ENCODE measurements at places on chromosomes 12 and 14.

DNA sequence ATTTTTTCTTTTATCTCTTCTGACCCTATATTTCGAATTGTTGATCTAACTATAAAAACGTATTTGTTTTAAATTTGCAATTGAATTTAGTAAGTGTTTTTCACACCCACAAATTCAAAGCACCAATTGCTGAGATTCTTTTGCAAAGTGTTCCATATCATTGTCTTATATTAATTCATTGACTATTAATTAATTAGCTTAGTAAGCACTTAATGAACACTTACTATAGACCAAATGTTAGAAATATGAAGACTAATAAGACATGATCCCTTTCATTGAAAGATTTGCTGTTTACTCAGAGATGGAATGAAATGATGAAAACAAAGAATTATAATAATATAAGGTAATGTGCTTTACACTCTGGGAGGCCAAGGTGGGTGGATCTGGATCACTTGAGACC, 14.2 kb downstream of the ANO4 start:
- DNase-seq, result no peak

DNA sequence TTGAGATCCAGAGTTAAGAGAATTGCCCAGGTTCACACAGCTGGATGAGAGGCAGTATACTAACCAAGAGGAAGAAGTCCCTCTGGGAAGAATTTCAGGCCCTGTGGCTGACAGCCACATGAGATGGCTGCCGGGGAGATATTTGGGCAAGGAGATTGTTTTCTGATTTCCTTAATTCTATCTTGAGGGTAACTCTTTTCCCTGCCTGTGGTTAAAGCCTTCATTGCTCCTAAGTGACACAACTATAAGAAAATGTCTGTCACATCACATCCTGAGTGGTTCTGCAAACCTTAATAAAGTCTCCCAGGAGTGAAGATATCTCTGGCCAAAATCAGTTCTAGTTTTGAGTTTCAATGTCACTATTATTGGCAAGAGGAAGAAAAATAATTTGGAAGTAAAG, 9.6 kb downstream of the ARHGDIB start:
- DNase-seq, result no peak

DNA sequence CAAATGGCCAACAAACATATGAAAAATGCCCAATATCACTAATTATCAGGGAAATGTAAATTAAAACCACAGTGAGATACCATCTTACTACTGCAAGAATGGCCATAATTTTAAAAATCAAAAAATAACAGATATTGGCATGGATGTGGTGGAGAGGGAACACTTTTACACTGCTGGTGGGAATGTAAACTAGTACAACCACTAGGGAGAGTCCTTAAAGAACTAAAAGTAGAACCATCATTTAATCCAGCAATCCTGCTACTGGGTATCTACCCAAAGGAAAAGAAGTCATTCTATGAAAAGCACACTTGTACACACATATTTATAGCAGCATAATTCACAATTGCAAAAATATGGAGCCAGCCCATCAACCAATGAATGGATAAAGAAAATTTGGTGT, 459.7 kb downstream of the GXYLT1 start:
- DNase-seq, result peak; percentile 36

GRCh38 chr14:50388256-50388931, 8.3 kb downstream of the CDKL1 start:
- DNase-seq, result no peak

GRCh38 chr12:10701131-10701681, 21.9 kb downstream of the YBX3 start:
- DNase-seq, result no peak

GRCh38 chr14:31957565-31957964, 119.5 kb upstream of the ARHGAP5 start:
- DNase-seq, result no peak

DNA sequence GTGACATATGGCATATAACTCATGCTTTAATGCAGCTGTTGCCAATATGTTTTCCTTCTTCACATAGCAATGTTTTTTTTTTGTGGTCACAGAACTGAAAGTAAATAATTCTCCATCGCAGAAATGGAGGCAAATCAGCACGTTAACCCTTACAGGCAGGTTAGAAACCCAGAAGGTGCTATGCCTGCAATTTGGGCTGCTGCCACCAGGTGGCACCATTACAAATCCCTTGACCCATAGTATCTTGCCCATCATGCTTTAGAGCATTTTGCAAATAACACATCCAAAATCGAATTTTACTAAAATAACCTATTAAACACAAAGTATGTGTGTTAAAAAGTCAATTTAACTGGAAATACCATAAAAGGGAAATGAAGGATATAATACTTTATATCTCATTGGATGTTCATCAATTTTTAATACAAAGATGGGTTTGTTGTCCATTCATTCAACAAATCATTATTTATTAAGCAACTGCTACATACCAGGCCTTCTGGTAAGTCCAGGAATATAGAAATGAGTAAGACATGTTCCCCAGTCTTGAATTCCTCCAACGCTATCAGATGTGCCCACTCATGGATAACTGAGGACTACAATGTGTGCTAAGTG, 340.1 kb downstream of the GLT1D1 start:
- DNase-seq, result no peak

GRCh38 chr14:70268760-70269159, 80.0 kb upstream of the SLC8A3 start:
- no peak for DNase-seq

DNA sequence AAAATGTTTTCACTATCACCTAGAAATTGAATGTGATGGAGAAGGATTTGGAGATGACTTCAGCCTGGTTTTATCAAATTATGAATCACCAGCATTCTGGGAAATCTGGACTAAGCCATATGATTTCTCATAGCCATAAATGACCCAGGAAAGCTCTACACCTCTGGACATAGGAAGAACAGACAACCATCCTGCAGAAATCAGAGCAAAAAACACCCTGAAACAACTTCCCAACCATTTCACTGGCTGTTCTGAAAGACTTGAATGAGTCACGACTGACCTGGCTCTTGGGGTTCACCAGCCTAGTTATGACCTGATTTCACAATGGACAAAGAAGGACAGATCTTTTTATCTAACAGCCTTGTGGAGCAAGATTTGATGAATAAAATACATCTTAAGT, 123.8 kb downstream of the KCNH5 start:
- DNase-seq, result no peak

DNA sequence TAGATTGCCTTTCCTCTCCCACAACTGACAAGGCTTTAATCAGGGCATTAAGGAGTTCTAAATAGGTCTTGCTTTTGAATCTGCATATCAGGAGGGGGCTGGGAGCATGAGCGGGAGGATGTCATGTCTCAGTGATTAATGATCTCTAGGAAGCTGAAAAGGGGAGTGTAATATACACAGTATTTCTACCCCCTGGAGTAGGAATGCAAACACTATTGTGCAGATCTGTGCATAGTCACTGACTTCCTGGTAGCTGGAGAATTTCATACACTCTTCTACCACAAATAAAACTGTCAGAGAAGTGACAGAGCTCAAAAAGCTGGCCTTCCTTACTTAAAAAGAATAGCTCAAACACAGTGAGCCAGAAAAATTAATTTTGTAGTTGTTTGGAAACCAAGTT, 65.8 kb downstream of the RIC8B start:
- peak; percentile 80 for DNase-seq

GRCh38 chr14:55535516-55536203, 44.3 kb upstream of the KTN1 start:
- DNase-seq, result no peak

- peak; percentile 92 for DNase-seq
These were observed 115.9 kb downstream of the NTN4 start for GRCh38 chr12:95674631-95675030.

DNA sequence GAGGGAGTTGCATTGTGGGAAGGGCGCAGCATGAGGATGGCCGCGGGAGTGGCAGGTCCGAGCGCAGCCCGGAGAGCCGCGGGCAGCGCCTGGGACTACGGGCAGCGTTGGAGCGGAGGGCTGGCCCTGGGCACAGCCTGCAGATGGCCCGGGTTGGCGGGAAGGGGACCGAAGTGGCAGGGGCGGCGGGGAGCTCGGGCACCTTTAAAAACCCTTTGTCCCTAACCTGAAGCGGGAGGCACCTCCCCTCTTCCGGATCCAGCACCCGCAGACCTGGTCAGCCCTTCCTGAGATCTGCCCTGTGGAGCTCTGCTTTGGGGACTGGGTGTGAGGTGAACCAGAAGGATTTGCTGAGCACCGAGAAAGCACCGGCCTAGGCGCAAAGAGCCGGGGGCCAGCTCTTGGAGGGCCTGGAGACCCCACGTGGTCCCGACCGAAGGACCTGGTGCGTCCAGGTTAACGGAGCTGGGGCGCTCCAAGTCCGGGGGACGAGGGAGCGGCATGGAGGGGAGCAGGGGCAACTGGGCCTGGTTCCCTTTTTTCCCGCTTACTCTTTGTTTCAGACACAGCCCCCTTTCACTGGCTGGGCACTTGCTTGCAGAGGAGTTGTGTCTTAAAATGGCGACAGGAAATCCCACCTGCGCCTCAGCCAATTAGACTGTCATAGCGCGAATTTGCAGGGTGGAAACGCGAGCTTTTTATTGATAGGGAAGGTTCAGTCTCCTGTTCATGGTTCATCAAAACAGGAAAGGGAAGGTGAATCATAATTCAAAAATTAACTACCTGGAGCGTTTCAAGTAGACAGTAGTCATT, 792 bp upstream of the SLC38A1 start:
- no peak for DNase-seq

GRCh38 chr14:77097006-77097699, 905 bp upstream of the CIPC start:
- DNase-seq, result peak; percentile 24

DNA sequence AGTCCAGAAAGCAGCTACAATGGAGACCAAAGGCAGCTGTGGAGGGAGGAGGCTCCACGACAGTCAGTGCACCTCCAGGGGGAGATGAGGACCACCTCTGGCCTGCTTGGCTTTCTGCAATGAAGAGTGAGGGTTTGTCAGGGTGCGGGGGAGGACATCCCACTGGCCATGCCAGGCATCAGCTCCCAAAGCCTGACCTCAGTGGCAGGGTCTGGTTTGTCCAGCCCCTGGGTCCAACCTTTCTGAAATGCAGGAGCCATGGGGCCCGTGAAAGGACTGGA, 35.2 kb downstream of the SLC6A12 start:
- DNase-seq, result no peak

GRCh38 chr12:1574865-1575259, 19.5 kb downstream of the FBXL14 start:
- no peak for DNase-seq

DNA sequence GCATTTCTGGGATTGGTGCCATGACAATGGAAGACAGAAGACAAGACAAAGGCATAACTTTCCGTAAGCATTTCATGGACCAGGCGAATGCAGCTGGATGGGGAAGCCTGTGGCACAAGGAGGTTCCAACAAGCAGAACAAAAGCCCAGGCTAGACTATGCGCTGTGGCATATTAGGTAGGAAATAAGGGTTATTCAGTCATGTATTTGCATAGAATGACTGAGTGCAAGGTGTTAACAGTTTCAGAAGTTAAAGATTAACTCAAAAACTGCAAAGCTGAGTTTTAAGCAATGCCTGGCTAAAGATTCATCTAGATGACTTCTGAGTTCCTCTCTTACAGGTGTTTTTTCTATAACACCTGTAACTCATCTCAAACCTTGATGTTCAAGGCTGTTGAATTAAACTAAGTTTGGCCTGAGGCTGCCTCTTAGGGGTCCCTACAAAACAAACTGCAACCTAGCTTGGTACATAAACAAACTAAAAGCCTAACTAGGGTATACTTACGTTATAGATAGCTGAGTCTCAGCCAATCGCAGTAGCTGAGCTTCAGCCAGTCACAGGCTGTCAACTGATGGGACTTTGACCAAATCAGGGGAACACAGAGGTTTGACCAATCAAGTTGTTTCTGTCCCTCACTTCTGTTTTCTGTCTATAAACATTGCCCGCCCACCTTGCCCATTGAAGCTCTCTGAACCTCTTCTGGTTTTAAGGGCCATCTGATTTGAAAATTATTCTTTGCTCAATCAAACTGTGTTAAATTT, 52.2 kb upstream of the PLBD1 start:
- DNase-seq, result no peak

- no peak for DNase-seq
These were observed 6.6 kb downstream of the GPR84 start for GRCh38 chr12:54357506-54358190.

DNA sequence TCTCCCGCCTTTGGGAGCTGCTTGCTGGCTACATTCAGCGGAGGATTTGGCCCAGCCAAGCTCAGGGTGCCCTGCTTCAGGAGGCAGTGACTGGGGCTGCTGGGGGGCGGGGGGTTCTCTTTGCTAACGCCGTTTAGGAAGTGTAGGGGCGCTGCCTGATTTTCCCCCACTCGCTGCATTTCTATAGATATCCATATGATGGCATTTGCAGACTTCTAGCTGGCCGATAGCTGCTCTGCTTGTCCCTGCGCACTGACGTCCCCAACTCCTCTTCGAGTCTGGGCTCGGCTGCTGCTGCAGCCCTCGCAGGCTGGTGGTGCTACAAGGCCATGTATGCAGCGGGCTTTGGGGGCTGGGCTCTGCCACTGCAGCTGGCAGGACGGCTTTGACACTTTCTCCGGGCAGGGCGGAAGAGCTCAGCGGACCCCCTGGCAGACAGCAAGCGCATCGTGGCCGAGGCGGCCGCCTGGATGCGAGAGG, 3.1 kb downstream of the LRFN5 start:
- peak; percentile 71 for DNase-seq

DNA sequence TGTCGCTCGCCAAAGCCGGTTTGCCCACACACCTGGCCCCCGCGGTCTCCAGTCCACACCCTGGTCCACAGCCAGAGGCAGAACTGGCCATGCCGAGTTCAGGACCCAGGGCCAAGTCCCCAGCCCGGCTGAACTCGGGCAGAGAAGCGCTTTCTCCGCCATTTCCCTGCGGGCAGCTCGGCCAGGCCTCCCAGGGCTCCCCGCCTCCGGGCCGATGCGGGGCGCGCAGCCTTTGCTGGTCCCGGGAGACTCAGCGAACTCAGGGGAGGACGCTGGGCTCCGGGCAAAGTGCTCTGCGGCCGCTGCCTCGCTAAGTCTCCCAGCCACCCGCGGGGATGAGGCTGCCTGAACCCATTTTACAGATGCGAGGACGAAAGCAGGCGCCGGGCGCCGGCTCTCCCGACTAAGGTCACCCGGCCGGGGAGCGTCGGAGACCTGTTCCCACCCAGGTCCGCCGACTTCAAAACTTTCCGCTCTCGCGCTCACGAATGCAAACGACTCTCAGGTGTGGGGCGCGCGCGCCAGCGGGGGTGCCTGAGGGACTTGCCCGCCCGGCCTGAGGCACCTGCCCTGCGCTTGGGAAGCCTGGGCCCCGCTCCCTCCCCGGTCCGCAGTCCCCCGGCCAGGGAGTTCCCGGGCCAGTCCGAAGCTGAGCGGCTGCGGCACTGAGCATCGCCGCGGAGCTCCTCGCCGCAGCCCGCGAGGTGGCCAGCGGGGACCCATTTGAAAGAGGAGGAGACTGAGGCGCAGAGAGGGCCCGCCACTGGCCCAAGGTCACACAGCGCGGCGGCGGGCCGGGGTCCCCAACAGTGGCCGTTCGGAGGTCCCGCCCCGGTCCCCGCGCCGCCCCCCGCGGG, 627 bp downstream of the TESC start:
- no peak for DNase-seq

- peak; percentile 88 for DNase-seq
These were observed 343 bp upstream of the NOVA1 start for GRCh38 chr14:26598081-26598671.

- DNase-seq, result peak; percentile 80
These were observed 17.3 kb upstream of the TMPRSS12 start for GRCh38 chr12:50825372-50825838.

- DNase-seq, result no peak
These were observed 80.0 kb downstream of the BORCS5 start for GRCh38 chr12:12436831-12437345.
